NCI-H1048 (cell line): ENCODE measurements at places on chromosomes 1 and 21.

- no peak for DNase-seq
Observed at GRCh38 chr21:26441149-26441548, 131.9 kb downstream of the CYYR1 start.

DNA sequence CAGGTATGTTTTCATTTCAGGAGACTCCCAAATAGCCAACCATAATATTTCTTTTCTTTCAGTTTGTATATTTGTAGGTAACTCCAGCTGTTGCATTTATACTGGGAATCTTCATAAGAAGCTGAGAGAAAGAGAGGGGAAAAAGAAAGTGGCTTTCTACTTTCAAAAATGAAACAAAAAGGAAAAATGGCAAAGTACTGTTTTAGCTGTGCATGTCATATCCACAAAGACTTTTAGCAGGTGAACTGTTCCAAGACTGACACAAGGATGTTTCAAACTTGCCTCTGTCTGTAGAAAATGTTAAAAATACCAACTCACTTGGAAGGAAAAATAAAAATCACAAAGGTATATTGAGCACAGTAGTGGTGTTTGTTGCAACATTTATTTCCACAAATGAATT is 41.9 kb upstream of the CACYBP start:
- no peak for DNase-seq

GRCh38 chr1:214660190-214660589 is 57.2 kb downstream of the CENPF start:
- no peak for DNase-seq

DNA sequence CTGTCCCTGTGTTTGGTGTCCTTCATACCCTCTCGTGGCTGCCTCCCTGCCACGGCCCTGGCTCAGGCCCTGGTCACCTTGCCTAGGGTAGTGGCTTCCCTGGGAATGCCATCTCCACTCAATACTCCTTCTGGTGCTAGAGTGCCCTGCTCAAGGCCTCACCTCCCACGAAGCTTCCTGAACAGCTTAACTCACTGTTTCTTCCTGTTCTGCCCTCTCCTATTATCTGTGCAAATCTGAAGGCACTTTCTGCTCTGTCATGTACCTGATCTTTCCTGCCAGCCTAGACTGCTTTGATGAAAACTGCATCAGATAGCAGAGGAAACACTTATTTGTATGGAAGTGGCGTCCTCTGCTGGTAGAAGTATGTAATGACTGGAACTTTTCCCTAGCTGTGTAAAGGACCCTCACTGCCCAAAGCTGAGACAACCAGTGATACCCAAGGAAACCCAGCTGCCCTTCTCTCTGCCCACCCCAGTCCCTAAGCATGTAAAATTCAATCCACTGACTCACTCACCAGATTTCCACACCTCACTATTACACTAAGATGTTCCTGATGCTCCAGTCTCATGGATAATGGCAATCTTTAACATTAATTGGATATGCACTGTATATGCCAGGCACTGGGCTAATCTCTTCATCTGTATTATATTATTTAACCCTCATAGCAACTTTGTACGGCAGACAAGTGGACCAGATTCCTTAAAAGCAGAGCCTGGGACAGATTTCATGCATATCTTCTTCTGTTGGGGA is 36.2 kb upstream of the BTG2 start:
- peak; percentile 57 for DNase-seq

DNA sequence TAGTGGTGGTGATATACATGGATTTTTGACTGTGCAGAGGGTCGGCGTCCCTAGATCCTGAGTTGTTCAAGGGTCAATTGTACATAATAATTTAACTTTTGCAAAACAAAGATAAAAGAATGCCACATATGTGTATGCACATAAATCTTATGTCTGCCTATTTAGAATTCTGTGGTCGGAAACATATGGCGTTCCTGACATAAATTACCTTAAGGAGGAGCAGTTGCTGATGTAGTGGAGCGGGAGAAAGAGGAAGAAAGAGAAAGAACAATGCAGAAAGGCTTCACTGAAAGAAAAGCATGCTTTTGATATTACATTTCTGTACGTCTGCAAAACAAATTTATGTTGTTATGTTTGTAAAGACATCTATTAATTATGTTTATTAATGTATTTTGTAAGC is 40.0 kb downstream of the S1PR1 start:
- no peak for DNase-seq

DNA sequence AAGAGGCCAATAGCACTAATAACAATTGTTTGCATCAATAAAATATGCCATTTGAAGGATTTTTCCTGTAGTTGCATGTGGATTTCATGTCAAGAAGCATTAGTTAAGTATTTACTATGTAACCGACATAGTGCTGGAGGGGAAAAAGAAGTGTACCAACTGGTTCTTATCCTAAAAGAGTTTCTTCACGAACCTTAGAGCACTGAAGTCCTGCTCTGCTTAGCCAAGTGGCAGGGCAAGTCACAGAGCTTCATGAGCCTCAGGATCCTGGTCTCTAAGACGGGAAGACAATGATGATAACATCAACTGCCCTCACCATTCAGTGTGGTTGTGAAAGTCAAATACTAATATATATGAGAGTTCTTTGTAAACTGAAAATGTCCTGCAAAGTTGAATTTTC is 14.1 kb downstream of the KIAA0040 start:
- DNase-seq = no peak

DNA sequence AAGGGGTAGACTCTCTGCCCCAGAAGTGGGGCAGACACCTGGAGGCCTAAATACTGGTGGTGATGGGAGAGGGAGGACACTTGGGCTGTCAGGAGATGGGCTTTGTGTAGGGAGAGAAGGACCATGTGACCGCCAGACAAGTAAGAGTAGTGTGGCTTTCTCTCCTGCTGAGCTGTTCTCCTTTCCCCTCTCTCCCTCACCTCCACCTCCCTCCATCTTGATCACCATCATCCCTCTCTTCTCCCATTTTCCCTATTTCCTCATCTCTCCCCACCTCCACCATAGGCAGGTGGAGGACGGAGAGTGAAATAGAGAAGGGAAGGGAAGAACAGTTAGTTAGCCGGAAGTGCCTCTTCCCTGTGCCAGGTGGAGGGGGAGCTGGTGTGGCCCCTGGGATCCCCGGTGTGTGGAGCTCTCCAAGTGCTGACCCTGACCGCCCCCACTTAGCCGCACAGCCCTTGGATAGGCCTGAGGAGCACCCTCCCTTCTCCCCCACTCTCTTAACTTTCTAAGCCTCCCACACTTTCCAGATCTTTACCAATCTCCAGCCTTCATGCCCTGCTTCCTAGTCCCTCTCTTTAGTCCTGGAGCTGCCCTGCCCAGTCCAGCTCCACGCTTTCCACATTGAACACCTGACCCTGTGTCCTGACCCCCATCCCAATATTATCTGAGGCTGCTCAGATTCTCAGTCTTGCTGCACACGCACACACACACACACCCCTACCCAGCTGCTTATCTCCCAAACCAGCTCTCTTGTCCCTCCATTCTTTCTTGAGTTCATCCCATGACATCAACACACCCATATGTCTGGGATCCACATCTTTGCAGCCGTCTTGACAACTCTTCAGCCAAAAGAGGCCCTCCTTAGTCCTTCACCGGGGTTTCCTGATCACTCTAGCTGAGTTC is 1.5 kb downstream of the CELF3 start:
- DNase-seq = no peak

GRCh38 chr1:68051475-68051874 is 1.0 kb upstream of the DIRAS3 start:
- no peak for DNase-seq
